Aorta (tissue), 5 donors: ENCODE measurements at places on chromosomes 3 and 15.
A peak's percentile ranks its signal among the peaks of the same experiment; 100 is the strongest.

DNA sequence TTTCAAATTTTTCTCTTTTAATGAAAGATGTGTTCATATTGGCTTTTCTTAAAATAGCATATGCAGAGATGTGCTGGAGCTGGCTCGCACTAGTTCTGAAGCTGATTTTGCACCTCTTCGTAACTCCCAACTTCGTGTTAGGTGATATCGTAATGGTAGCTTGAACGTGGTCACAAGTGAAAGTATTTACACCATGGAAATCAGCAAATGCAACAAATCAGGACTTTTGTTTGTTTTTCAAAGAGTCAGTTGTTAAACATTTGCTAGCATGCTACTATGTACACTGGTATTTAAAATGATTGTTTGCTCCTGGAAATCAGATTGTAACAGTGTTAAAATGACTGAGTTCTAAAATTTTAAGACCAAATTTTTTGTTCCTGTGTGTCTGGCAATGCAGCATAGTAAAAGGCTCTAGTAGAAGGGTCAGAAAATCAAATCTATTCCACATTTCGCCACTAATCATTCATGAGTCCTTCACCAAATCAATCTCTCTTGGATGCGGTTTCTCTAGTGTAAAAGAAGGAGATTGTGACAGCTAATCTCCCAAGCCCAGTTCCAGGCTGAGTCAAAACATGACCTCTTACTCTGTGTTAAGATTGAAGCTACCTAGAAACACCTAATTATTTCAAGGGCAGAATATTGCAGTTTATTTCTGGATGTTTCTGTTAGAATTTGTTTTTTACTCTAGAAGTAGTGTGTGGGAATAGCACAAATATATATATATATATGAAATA lies 34.3 kb upstream of the CMC1 start:
- no peak for DNase-seq

DNA sequence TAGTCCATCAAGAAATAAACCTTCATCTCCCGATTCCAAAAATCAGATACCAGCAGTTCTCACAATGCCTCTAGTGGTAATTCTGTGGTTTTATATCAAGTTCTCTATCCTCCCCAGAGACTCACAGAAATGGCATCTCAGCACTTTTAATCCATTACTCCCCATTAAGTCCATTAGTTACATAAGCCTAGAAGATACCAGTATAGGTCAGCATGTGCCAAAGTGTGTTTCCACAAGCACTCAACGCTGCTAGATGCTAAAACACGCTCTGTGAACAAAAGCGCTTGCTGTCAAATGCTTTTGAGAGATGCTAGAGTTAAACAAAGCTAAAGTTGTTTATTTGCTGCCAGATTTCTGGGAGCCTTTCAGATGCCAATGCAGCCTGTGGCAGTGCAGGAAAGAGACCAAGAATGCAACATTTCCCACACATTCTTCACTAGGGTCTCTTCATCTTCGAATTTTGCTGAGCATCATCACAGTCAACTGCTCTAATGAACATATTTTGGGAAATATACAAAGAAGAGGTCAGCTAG lies 918.8 kb upstream of the CFAP20DC start:
- no peak for DNase-seq

- DNase-seq, result no peak
Measured at GRCh38 chr3:140219291-140219690, 284.3 kb downstream of the CLSTN2 start.

DNA sequence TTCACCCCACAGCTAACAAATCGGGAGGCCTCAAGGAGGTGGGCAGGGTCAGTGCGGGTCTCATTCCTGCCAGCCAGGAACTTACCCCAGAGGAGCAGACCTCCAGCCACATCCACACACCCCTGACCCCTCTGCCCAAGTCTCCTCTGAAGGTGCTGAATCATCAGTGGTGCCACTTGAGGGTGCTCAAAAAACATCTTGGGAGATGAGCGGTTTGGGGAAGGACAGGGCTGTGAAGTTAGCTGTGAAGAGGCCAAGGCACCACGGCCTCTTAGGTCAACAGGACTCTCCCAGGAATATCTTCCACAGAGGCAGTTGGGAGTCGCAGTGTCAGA lies 1.2 kb downstream of the DAPK2 start:
- DNase-seq, result no peak

- DNase-seq, result peak; percentile 19
Measured at GRCh38 chr15:78388865-78389264, 48.7 kb downstream of the CRABP1 start.

DNA sequence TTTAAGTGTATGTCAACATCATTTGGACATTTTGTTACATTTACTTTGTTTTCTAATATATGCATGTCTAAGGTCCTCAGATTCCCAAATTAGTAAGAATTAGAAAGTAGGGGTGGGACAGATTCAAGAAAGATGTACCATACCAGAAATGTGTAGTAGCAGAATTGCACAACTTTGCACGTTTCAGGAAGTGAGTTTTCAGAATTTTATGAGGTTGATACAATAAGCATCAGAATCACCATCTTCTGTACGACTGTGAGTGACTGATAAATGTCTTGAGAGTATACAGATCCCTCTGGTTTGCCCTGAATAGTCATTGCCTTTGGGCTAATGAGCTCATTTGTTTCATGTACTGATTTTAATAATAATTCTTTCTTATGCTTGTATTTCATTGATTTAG lies 9.3 kb downstream of the ARIH2 start:
- DNase-seq, result no peak

DNA sequence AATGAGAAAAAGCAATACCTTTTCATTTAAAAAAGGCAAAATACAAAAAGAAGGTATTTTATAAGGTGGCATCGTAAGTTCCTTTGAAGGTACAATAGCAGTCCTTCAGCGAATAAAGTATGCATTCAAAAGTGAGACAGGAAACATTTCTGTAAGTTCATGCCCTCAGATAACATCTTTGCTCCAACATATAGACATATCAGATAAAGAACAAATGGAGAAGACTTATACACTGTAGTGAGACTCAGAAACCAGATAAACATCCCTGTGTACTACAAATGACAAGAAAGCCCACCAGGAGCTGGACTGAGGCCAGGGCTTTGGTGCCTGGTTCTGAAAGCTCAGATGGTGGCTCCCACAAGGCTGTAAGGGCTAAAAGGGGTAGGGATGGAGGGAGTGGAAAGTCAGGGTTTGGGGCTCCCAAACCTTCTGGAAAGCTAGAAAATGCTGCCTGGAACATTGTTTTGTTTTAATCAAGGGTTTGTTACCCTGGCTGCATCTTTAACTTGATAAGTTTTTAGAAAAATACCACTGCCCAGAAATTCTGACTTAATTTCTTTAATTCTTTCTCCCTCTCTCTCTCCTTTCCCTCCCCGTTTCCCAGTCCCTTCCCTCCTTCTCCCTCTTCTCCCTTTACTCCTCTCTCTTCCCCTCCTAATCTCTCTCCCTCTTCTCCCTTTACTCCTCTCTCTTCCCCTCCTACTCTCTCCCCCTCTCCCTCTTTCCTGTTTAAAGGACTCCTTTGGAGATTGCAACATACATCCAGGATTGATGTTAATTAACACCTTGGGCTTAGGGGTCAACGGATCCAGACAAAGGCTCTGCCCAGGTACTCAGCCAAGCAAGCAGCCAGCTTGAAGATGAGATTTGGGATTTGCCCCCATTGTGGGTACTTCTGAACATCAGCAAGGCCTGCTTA lies 126.1 kb downstream of the AQP9 start:
- DNase-seq, result no peak
